ENCODE measurements at places on chromosomes 5 and 9.

DNA sequence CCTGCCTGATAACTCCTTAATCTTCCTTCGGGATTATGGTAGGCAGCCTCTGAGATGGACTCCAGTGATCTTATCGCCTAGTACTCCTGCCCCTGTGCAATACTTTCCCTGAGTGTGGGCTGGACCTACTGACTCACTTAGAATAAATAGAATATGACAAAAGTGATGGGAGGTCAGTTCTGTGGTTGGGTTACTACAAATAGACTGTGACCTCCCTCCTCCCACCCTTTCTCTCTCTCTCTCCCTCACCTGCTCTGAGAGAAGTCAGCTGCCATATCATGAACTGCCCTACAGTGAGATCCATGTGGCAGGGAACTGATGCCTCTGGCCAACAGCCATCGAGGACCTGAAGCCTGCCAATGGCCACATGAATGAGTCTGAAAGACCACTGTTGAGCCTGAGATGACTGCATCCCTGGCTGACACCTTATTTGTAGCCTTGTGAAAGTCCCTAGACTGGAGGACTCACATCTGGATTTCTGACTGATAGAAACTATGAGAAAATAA lies 31.7 kb downstream of the NRG2 start:
- DNase-seq = no peak

- DNase-seq = no peak
Observed at GRCh38 chr5:119368238-119368630, 12.4 kb downstream of the TNFAIP8 start.

DNA sequence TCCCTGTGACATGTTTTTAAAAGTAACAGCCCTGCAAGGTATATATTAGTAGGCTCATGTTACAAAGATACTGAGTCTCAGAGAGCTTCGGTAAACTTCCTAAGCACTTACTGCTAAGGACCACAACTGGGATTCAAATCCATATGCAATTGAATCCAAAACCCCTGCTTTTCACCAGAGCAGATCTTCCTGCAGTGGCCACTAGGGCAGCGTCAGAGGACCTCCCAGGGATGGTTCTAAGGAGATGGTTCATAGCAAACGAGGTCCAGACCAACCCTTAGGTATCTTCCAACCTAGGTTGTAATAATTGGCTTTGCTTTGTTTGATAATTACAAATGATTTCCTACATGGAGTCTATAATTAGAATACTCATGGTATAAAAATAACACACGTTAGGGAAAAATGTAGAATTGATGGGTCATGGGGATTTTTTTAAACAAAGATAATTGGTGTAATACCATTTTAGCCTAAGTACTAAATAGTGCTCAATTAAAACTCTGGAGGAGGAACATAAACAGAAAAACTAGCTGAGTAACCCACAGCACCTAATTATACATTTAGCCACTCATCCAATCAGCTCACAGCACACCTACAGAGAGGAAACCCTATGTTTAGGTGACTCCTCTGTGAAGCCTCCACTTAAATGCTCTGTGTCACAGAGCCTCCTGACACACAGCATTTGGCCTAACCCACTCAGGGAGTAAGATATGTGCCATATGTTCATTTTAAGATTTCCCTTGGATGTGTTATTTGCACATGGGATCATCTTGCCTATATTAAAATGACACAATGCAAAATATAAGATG lies 10.0 kb upstream of the CAST start:
- no peak for DNase-seq

DNA sequence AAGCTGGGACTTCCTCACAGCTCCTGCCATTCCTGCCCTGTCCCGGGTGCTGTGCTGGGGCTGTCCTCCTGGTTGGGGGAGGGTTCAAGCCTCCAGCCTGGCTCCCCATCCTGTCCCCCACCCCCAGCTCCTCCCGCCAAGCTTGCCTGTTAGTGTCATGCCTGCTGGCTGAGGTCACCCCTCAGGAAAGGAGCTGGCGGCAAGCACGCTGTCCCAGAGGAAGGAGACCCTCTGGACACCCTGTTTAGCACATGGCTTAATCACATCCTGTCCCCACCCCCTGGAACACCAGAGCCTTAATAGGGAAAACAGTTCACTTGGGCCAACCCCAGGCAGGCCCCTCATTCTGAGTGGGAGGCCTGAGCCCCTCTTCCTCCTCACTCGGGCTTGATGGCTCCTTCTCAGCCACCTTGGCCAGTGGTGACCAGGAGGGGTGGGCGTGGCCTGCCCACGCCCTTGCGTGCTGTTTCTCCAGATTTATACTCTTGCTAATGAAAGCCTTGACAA lies 9.2 kb upstream of the PHYHD1 start:
- peak; percentile 79 for DNase-seq

DNA sequence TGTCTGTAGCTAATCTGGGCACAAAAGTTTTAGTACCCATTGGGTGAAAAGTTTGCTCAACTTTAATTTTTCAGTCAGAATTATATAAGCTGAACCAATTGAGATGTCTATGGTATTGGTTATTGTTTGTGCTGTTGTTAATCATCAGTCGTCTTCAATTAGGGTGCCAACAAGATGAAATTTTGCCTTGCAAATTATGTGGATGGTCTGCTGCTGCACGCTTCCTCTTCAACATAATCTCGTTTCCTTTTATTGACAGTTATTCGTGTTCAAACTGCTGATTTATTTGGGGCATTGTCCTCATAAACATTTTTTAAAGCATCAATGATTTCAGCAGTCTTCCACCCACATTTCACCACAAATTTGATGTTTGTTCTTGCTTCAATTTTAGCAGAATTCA lies 194.0 kb downstream of the HTR1A start:
- DNase-seq = no peak

- DNase-seq = no peak
Observed at GRCh38 chr5:88887342-88887741, 4.4 kb upstream of the MEF2C start.

DNA sequence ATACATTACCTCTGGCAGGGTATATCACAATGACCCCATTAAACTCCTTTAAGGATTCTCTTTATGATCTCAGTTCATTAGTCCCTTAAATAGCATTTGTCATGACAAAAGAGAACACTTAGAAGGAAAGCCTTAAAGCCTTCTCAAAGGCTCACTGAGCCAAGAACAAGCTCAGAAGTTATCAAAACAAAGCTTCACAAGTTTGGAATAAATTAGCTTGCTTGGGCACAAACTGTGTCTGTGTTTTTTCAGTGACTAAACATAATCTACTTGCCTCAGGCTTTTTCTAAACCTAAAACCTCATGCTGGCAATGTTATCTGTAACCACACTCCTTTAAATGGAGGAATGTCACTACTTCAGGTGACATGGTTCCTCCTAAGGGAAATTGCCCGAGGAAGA lies 1114.9 kb upstream of the C9orf72 start:
- no peak for DNase-seq

- DNase-seq = no peak
Observed at GRCh38 chr5:128770907-128771306, 194.4 kb upstream of the SLC27A6 start.

- no peak for DNase-seq
Observed at GRCh38 chr9:14340219-14340873, 26.4 kb upstream of the NFIB start.

DNA sequence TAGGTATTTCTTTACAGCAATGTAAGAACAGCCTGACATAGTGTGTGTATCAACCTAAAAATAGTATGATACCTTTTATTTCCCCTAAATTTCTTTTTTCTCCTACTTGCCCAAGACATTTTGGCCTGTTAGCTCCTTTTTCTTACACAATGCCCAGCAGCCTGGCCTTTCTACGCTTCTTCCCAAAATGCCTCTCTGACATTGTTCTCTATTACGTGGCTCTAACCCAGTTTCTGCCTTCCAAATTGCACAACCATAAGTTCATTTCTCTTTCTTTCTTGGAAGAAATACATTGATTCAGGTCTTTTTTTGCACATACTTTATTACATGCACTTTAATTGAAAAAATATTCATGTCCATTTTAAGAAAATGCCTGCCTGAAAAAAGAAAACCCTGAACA lies 408.2 kb downstream of the PRR16 start:
- no peak for DNase-seq

GRCh38 chr5:27403243-27403882 lies 365.0 kb upstream of the CDH9 start:
- no peak for DNase-seq

DNA sequence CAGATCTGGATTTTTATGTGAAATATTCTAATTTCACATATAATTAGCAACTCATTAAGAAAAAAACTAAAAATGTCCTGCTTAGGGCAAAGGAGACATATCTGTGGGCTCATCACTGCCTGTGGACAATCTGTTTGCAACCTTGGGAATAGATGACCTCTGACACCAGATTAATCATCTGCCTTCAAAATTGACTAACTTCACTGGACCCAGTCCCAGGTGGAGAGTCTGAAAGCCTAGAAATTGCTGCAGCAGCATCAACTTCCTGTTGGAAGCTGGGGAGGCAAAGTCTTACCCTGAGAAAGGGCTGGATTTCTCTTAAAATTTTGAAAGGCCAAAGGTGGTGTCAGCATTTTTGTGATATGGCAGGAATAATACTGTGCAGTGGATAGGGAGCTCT lies 76.3 kb upstream of the TNC start:
- no peak for DNase-seq
